ENCODE measurements at places on chromosomes 2 and 18. TPM values are rescaled to one million over a fixed set of nuclear protein-coding genes. Genes with fewer than 3 reads are reported as not detected.

RAMP1 gene
- 2.6 TPM for total RNA-seq

ERICH2 gene
- not detected for total RNA-seq

GRHL1 gene
- 0.58 TPM for total RNA-seq

AFTPH gene
- total RNA-seq, result 31.3 TPM

LCT gene
- under 0.01 TPM for total RNA-seq

SERPINB4 gene
- total RNA-seq, result not detected

ERBB4 gene
- 0.17 TPM for total RNA-seq

ATOH8 gene
- 55.9 TPM for total RNA-seq

SERPINB3 gene
- not detected for total RNA-seq

COL4A4 gene
- 0.50 TPM for total RNA-seq

SEMA4F gene
- 18.4 TPM for total RNA-seq

KLHL14 gene
- not detected for total RNA-seq

SLC23A3 gene
- total RNA-seq, result 1.2 TPM

ALPI gene
- total RNA-seq, result not detected

ABCG5 gene
- not detected for total RNA-seq

VIT gene
- total RNA-seq, result 2.3 TPM

CLHC1 gene
- 8.9 TPM for total RNA-seq

MYO5B gene
- total RNA-seq, result not detected

FAM110C gene
- not detected for total RNA-seq

CDCA7 gene
- total RNA-seq, result 4.7 TPM

PJVK gene
- 2.5 TPM for total RNA-seq

KCNG2 gene
- 0.73 TPM for total RNA-seq

MC4R gene
- not detected for total RNA-seq

FSHR gene
- not detected for total RNA-seq

NABP1 gene
- total RNA-seq, result 56.4 TPM

TCF7L1 gene
- total RNA-seq, result 2.5 TPM

PHOSPHO2 gene
- total RNA-seq, result 1.8 TPM

MYO7B gene
- not detected for total RNA-seq

DYNAP gene
- total RNA-seq, result not detected

PLCD4 gene
- total RNA-seq, result 11.8 TPM

GIGYF2 gene
- 54.5 TPM for total RNA-seq

NBEAL1 gene
- total RNA-seq, result 44.2 TPM

TNFAIP6 gene
- total RNA-seq, result 32.4 TPM

Measured in smooth muscle cell of trachea (primary cell).